NCI-H1092 (cell line): ENCODE measurements at places on chromosomes 3 and 15.

DNA sequence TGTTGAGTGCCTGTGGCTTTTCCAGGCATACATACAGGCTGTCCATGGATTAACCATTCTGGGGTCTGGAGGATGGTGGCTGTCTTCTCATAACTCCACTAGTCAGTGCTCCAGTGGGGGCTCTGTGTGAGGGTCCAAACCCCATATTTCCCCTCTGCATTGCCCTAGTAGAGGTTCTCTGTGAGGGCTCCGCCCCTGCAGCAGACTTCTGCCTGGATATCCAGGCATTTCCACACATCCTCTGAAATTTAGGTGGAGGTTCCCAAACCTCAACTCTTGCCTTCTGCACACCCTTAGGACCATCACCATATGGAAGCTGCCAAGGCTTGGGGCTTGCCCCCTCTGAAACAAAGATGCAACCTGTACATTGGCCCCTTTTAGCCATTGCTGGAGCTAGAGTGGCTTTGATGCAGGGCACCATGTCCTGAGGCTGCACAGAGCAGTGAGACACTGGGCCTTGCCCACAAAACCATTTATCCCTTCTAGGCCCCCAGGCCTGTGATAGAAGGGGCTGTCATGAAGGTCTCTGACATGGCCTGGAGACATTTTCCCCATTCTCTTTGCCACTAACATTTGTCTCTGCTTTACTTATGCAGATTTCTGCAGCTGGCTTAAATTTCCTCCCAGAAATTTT, 400.1 kb upstream of the MDFIC2 start:
- no peak for DNase-seq

GRCh38 chr3:67686069-67686468, 31.7 kb upstream of the SUCLG2 start:
- DNase-seq: no peak

GRCh38 chr15:94305133-94305532, 73.8 kb downstream of the MCTP2 start:
- no peak for DNase-seq

DNA sequence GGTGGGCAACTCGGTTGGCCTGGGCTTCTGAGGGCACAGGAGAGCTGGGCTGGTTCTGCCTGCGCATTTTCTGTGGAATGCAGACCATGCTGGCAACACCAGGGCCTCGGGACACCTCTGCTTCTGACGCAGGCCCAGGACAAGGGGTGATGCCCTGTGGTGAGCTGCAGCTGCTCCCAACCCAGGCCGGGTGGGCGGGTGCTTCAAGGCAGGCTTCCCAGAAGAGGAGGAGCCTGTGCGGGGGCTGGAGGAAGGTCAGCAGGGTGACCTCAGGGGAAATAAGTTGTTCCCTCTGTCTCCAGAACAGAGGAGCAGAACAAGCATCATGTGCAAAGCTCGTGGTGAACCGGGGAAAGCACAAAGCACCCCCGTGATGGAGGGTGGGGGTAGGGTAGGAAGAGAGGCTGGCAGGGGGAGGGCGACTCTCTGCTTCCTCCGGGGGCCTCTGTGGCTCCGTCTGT, 11.0 kb upstream of the PLXNA1 start:
- no peak for DNase-seq

DNA sequence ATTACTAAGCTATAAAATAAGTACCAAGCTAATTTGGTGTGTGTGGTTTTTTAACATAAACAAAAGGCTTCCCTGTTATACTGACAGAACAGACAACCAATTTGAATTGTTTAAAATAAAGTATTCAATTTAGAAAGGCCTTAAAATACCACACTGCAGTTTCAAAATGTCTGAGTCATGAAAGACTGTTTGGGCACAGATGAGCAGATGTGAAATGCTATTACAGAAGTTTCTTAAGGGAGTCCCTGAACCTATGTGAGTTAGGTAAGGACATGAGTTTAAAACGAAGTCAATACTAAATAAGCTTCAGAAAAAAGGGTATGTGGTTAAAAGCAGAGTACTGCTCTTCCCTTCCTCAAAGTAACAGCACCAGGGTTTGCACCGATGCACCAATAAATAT, 69.7 kb upstream of the SETMAR start:
- no peak for DNase-seq

GRCh38 chr15:80840182-80841130, 61.3 kb downstream of the CEMIP start:
- no peak for DNase-seq

- no peak for DNase-seq
Observed at GRCh38 chr15:85614059-85614458, 180.7 kb downstream of the KLHL25 start.

DNA sequence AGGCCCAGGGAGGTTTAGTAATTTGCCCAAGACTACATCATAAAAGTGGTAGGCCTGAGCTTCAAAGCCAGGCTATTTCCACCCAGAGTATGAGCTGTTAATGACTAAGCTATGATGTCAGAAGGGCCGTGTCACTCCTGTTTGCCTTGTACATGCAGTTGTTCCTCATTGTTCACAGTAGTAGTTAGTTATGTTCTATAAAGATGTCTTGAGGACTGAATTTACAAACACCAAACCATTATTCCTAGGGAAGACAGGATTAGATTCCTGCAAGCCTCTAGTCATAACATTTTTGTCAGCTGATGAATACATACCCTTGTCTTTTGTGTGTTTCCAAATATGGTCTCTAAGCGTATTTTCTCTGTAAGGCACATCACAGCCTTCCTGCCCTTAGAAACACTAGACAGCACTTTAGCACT, 20.9 kb upstream of the LARS2 start:
- DNase-seq: no peak

DNA sequence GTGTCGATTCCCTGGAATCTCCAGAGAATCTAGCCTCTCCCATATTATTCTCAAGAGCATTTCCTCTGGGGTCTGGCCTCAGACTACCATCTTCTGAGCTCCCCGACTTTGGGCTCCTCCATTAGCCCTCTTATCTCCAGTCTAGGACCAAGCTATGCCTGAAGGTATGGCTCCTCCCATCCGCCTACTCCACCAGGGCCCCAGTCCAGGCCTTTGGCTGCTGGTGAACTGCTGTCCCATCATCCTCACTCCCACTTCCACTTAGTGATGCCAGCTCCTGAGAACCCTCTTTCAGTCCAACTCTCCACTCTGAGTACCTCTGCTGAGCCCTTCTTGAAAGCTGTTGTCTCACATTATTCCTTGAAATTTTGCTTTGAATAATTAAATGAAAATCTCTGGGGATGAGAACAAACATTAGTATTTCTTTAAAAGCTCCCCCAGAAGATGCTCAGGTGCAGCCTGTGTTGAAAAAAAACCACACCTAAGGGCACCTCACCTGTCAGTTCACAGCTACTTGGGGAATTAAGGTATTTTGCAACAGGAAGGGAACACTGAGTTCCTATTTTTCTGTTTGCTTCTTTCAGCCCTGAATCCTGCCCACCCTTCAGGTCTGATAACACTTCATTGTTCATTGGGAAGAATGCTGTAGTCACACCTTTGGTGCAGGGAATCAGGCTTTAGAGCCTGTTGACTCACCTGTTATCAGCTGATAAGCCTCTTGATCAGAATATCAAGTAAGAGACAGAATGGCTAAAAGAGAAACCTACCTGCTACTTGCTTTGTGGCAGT, 9.5 kb downstream of the CLDN18 start:
- DNase-seq: no peak

DNA sequence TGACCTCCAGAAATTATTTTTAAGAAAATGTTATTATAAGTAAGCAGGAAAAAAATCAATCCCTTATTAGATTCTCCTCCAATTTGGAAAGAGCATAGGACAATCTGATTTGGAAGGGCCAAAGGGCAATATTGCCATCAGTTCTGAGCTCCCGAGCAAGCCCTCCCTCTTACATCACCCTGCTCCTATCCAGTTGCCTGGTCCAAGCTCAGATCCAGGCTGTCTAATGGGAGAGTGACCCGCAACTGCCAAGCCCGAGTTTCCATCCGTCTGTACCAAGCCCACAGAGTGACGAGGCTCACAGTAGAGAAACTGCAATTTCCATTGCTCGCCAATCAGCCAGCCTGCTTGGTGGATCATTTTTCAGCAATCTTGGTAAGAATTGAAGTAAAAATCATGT, 187.7 kb downstream of the MEX3B start:
- DNase-seq: no peak

GRCh38 chr3:170801597-170801996, 68.4 kb downstream of the RPL22L1 start:
- no peak for DNase-seq

GRCh38 chr3:184348057-184348382, 10.6 kb downstream of the FAM131A start:
- DNase-seq: no peak

- DNase-seq: no peak
Observed at GRCh38 chr3:188817103-188817934, 354.5 kb upstream of the TPRG1 start.

DNA sequence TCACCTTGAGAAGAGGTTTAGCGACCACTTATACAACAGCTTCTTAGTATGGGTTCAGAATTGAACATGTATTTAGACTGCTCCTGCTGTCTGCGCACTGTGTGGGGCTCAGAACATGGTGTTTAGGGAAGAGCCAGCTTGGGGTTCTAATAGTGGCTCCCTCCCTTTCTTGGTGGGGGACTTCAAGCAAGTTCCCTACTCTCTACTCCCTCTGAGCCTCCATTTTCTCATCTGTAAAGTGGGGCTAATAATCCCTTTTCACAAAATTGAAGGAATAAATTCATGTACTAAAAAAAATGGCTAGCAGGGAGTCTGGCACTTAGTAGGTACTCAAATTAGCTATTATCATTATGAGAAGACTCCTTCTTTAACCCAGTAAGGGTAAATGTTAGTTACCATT, 97.5 kb upstream of the SPATA12 start:
- no peak for DNase-seq

- no peak for DNase-seq
Observed at GRCh38 chr15:88852476-88852875, 42.9 kb downstream of the HAPLN3 start.

DNA sequence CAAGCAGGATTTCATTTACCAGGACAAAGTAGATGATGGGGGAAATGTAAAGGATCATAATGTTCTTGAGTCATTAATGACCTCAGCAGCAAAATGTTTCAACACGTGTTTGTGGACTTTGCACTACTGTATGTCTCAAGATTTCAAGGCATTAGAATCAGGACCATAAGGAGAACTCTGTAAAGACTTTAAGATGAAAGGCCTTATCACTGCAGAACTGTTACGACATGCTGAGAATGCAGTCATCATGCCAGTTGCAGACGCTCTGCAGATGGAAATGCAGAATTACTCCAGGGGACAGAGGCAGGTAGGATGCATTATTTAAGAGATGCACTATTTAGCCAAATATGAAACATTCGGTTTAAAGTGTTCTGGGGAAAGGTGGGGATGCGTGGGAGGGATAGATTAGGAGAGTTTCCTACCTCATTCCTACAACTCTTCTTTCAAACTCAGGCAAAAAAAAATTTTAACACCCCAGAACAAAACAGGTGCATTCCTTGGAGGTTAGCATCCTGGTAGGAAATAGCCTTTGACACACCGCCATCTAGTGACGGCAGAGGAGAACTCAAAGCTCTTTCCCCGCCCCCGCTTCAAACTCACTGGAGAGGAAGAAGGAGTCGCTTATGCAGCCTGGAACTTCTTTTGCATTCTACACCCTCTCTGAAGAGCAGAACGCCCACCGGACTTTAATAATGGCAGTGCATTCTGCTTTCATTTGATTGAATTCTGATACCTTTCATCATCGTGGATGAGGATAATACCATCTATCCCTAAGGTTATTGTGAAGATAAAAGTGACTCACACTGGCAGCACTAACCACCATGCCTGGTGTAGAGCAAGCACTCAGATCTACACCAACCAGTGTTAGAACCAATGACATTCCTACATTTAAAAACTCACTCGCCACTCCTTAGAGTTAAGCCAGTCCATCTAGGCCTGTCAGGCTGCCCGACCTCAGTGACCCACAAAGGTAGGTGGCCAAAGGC, 43.1 kb upstream of the TOPAZ1 start:
- peak; percentile 40 for DNase-seq

DNA sequence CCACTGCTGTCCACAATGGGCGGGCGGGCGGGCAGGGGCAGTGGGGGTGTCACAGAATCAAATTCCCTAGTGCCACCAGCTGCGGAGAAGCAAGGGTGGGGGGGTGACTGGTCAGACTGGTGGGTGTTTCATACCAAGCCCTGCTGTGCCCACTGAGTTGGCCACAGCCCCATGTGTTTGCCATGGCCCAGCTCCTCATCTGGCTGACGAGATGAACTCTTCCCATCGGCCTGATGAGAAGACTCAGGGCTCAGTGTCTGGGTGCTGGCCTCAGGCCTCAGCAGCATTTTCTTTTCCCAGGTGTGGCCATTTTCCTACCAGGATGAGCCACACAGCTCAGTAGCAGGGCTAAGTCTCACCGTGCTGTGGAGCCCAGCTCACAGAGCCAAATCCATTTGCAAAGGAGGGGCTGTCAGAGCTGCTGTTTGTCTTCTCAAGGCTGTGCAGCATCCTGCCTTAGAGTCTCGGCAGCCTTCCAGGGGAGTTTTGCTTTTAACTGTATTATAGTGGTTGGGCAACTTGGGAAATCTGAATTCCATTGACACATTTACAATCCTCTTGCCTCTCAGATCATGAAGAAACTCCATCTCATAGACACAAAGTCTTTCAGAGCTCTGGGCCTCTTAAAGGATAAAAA, 176.8 kb downstream of the ABHD5 start:
- no peak for DNase-seq

- no peak for DNase-seq
Observed at GRCh38 chr3:11610700-11611275, 32.9 kb downstream of the VGLL4 start.

GRCh38 chr3:128409624-128410581, 56.8 kb downstream of the DNAJB8 start:
- DNase-seq: no peak

DNA sequence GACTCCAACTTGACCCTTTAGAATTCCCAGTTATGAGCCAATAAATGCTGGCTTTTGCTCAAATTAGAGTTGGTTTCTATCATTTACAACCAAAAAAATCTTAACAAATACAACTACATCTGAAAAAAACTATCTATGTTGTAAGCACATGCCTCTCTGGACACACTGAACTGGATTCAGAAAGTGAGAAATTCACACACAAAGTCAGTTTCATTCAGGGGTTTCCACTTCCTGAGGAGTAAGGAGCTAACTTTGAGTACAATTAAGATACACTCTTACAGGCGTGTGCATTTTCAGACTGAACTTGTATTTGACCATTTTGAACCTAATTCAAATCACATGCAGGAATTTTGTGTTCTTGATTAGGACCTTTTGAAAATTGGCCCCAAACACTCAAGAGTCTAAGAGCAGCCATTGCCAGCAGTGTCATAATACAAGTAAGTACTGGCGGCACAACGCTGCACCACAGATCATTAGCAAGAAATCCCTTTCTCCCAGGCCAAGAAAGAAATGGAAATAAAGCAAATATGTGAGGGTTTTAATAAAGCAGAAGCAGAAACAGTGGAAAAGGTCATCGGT, 31.2 kb downstream of the LINS1 start:
- DNase-seq: no peak
